ENCODE measurements at places on chromosomes 1 and 21.

GRCh38 chr1:216448011-216448510, 24.8 kb upstream of the USH2A start:
- DNase-seq: no peak

DNA sequence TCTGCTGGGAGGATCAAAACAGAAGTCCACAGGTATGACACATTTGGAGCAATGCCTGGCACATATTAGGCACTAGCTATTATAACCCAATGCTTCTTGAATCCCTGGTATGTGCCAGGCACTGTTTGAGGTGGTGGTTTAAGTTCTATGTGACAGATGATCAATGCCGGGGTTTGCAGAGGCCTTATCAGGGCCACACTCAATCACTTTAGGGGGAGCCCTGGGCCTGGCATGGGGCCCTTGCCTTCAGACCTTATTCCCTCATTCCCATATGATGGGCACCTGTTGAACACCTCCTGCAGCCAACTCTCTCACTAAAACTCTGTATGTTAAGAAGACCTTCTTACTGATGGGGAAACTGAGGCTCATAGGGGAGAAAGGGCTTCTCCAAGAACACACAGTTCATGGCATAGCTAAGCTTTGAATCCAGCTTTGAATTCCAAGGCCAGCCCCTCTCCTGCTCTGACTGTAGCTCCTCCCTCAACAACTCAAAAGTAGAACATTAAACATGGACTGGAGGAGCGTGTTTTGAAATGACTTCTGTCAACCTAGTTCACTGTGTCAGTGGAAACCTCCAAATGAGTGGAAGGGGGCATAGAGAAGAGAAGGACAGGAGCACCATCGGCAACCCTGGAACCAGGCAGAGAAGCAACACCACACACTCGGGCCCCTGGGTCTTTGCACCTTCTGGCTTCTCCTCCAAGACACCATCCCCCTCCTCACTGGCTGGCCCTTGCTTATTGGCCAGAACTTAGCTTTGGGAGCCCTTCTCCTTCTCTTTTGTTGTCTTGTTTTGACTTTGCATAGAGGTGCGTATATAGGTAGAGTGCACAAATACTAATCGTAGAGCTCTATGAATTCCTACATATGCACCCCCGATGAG, 6.6 kb upstream of the IFFO2 start:
- DNase-seq: no peak

DNA sequence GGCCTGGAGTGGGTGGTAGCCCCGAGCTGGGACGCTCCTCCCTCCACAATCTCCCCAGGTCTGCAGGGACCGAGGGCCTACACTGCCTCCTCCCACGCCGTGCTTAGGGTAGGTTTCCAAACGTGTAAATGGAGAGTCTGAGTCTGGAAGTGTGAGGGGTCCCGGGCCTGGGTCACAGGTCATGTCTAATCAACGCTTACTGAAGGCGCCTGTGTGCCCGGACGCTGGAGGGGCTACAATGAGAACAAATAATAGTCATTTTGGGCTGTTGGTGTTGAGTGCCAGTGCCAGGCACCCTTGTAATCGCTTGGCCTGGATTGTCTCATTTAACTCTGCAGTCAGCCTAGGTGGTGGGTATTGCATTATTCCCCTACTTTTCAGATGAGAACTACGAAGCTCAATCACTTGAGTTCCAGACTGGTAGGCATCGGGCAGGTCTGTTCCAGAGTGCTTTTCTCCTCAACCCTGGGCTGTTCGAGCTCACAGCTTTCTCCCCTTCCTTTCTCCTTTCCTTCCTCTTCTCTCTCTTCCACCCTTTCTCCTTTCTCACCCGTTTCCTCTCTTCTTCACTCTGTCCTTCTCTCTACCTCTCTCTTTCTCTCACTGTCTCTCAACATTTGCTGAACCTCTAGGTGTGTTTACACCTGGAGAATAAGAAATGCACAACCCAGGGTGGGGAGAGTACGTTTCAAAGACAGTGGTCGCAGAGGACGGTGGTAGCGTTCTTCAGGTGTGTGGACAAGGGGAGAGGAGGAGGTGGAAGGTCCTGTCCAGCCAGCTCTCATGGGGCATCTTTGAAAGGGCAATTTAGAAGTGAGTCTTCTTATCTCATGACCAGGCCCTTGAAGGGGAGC, 883 bp downstream of the SLC66A1 start:
- DNase-seq: no peak

- no peak for DNase-seq
Measured at GRCh38 chr1:83923553-83923952, 75.4 kb downstream of the TTLL7 start.

- no peak for DNase-seq
Measured at GRCh38 chr1:210232511-210233215, at the start of gene SERTAD4. TSS of gene SERTAD4 (plus strand) at chr1:210232796. CDS start at chr1:210237961, 5,165 bp downstream.

GRCh38 chr1:96559707-96560596, 161.6 kb upstream of the PTBP2 start:
- DNase-seq: no peak

- DNase-seq: no peak
Measured at GRCh38 chr1:75672528-75673393, 51.7 kb upstream of the ACADM start.

DNA sequence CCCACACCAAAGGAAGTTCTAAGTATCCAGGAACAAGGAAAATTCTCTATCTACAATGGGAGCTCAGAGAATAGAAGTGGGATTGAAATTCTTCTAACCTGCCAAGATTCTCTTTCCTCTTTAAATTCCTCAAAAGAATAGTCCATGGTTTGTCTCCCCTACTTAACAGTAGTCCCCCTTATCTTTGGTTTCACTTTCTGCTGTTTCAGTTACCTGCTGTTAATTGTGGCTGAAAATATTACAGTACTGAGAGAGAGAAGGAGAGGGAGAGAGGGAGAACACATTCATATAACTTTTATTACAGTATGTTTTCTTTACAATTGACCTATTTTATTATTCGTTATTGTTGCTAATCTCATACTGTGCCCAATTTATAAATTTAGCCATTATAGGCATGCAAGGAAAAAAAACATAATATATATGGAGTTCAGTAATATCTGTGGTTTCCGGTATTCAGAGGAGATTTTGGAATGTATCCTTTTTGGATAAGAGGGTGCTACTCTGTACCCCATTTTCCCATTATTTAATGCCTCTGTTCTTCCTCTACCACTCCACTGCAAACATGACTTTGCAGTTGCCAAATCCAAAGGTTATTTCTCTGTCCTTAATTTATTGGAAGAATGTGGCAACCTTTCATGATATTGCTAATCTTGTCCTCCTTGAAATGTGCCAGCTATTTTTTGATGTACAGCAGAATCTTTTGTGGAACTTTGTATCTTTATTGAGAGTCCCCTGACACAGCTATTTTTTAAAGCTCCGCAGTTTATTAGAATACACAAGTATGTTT, 68.0 kb downstream of the USP25 start:
- DNase-seq: no peak
